ENCODE measurements at places on chromosomes 7 and 10.

- DNase-seq = no peak
Observed at GRCh38 chr7:106622654-106623314, 38.2 kb downstream of the CCDC71L start.

DNA sequence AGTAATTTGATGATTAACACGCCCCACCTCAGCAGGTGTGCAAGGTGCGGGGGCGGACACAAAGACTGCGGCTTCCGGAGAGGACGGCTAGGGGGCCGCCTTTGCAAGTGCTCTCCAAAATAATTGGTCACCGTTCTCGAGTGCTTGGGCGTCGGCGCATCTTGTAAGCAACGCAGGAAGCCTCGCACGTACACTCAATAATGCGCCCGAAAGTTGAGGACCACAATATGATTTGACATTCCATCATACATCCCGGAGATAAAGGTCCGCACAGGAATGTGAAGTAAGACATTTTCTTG is 114.7 kb downstream of the EBF3 start:
- DNase-seq = no peak

GRCh38 chr10:30832749-30833627 is 198.7 kb downstream of the ZNF438 start:
- DNase-seq = no peak

GRCh38 chr7:151940048-151940811 is 16.0 kb upstream of the GALNTL5 start:
- no peak for DNase-seq

GRCh38 chr7:38451840-38452239 is 178.4 kb upstream of the TARP start:
- no peak for DNase-seq

DNA sequence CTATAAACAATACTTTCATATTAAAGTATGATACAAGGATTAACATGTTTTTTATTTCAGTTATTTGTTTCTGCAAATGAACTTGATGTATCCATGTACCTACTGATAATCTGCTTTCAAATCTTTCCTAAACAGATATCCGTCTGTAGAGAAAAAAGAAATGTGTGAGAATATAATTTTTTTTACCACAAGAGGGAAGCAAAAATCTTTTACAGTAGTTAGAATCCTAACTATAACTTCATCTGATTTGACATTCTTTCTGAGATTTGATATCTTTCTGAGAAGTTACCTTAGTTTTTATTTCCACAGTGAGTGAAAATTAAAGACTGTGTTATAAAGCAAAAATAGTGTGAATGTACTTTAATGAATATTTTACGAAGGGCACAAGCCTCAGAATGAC is 203.9 kb upstream of the PCLO start:
- no peak for DNase-seq

- no peak for DNase-seq
Observed at GRCh38 chr7:158782761-158783401, 46.4 kb downstream of the ESYT2 start.

DNA sequence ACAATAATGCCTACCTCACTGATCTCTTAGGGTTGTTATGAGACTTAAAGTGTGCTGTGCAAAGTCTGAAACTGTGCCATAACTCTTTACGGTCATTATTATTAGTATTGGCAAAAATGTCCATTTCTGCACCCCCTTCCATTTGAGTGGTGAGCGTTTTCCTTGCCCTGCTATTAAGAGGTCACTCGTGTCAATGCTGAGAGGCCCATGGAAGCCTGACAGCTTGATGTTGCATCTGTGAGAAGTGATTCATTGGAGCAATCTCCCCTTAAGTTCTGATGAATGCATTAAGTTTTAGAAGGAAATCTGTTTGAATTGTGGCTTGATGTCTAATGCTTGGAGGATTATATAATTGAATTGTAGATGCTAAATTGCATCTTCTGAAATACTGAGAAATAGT is 253.3 kb downstream of the FRMD4A start:
- no peak for DNase-seq

DNA sequence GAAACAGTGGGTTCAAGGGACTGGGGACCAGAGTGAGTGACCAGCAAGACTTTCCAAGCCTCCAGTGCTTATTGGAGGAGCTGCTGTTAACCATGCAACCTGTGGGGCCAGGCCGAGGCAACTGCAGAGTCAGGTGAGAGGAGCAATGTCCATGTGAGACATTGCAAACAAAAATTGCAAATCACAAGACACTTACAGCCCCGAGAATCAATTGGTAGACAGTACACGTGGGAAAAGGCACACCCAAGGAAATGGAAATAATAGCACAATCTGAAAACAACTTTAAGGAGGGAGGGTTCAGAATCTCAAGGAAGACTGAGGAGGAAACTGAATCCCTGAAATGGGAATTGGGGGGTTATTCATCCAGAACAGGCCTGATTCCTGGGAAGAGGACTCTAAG is 72.6 kb downstream of the GLRX3 start:
- DNase-seq = no peak

DNA sequence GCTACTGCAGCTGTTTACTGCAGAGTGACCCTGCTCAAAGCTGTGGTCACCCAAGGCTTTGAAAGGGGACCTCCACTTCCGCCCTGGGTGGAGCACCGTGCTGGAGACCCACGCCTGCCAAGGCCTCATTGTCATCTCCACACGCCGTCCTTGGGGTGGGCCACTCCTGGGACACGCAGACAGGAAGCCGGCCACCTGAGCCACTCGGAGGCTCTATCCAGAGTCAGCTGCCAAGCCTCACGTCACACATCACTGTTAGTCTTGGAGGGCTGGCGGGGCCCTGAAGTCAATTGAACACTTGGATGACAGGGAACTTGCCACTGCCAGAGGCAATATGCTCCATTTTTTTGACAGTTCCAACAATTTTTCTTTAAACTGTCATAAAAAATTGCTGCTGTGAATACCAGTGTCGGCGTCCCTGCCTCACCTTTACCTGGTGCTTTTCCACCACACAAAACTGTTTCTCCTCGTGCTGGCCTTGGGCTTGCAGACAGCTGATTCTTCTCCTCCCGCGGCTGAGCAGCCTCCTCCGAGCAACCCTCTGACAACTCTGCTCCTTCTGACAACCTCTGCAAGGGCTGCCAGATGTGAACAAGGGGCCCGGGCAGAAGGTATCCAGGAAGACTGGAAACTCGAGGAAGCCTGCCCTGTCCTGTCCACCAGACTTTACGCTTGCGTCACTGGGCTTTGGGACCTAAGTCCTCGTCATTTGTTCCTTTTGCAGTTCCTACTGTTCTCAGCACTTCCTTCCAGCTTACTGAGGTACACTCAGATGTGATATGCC is 81.9 kb downstream of the EGFR start:
- DNase-seq = no peak

- DNase-seq = no peak
Observed at GRCh38 chr10:23280419-23281043, 64.1 kb downstream of the C10orf67 start.

- DNase-seq = no peak
Observed at GRCh38 chr10:120997313-120997712, 146.2 kb downstream of the WDR11 start.

DNA sequence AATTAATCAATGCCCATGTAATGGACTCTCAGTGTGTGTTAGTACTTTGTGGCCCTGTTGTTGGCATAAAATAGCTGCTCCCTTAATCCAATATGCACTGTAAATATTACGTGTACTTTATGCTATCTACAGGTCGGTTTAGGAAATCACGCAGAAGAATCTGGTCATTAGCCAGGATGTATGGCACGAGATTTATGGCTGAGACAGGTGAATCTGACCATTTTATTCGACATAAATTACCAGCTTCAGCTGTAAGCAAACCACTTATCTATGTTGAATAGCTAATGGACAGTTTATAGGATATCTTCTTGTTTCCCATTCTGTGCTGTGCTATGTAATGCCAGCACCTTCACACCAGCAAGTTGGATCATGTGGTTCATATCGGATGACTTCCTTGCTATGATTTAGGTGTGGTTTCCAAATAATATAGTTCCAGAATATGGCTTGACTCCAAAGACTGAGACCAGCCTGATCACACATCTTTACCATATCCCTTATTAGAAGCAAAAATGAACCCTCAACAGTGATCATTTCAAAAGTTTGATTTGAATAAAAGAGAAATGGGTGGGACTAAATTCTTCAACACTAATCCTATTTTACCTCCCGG is 301.4 kb downstream of the AHR start:
- DNase-seq = no peak

- DNase-seq = no peak
Observed at GRCh38 chr7:137875746-137876145, 29.0 kb upstream of the DGKI start.

GRCh38 chr7:18866359-18867036 is 250.9 kb downstream of the TWIST1 start:
- no peak for DNase-seq

DNA sequence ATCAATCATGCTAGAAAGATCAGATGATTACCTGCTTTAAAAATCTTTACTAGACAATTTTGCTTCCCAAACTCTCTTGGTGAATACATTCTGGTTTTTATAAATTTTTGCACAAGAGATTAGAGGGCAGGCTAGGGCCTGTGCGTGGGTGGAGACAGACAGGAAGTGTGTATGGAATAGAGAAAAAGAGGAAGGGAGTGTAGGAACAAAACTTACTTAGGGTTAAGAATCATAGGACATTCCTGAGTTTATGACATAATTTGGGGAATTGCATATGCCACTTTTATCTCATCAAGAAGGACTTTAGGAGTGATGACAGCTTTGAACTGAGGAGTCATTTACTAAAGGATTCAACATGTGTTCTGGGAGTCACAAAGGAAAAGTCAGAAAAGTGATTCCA is 31.3 kb downstream of the LAMB1 start:
- no peak for DNase-seq

- no peak for DNase-seq
Observed at GRCh38 chr10:56178210-56178609, 182.8 kb downstream of the ZWINT start.

DNA sequence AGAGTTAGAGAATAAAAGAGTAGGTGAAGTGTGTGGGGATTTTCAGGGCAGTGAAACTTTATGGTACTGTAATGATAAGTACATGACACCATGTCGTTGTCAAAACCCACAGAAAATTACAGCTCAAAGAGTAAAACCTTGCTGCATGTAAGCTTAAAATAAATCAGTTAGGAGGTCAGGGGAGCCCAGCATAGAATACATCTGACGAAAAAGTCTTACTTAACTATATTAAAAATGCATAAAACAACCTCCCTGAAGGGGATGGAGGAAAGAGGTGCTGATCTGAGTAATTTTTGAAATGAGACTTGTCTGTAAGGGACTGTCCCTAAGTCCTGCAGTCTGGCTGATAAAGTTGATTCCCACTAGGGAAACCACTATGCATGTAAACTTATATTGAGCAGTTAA is 49.8 kb upstream of the AKR1E2 start:
- no peak for DNase-seq

DNA sequence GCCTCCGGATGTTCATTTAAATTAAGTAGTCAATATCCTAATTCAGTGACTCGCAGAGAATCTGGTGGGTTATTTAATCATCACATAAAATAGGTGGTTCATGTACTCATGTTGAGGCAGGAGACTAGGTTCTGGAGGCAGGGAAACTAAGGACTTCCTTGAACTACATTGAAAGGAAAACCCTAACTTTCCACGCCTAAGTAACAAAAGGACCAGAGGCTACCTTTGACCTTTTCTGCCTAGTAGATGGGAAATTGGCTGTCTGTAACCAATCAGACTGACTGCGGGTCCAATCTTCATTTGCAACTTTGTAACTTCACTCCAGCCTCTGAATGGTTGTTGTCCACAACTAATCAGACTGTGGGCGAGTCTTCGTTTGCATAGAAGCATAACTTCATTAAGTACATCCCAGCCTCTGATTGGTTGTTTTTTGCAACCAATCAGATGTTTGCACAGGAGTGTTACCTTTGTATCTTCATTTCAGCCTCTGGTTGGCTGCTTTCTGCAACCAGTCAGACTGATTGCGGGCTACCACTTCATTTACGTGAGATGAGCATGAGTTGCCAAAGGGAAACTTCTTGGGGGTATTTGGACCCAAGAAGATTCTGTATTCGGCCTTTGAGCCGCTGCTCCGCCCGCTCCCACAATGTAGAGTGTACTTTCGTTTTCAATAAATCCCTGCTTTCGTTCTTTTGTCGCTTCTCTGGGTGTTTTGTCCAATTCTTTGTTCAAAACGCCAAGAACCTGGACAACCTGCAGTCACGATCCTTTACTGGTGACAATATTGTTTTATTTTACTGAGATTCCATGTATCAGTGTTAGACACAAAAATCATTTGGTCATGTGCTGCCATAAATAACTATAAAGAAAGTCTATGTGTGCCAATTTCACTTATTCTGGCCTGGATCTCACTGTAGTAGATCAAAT is 1.7 kb upstream of the ST7 start:
- no peak for DNase-seq

DNA sequence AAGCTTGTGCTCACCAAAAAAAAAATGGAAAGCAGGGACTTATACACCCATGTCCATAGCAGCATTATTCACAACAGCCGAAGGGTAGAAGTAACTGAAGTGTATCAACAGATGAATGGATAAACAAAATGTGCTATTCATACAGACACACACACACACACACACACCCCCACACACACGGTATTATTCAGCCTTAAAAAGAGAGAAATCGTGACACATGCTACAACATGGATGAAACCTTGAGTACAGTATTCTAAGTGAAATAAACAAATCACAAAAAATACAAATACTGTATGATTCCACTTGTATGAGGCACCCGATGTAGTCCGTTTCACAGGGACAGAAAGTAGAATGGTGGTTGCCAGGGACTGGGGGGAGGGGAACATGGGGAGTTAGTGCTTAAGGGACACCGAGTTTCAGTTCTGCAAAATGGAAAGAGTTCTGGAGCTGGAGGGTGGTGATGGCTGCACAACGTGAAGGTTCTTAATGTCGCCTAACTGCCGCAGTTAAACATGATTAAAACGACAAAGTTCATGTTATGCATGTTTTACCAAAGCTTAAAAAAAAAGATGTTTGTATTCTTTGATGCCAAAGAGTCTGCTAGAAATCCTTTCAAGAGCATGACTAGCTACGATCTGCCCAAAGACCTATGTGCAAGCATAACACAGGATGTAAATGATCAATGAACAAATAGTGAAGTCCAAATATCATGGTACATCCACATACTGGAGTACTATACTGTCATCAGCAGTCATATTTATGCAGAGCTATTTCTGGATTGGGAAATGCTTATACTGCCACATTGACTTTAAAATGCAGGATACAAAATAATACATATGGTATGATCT is 7.2 kb downstream of the TNS3 start:
- DNase-seq = no peak

Measured in cortex of kidney (tissue), 1 donor.